SIG-M5 (cell line): ENCODE measurements at places on chromosomes 6 and 20.
A peak's percentile ranks its signal among the peaks of the same experiment; 100 is the strongest.

GRCh38 chr20:24771542-24772061 lies 177.5 kb upstream of the CST7 start:
- no peak for DNase-seq

GRCh38 chr20:43392561-43392960 lies 65.1 kb upstream of the SRSF6 start:
- DNase-seq = no peak

GRCh38 chr20:31822421-31823330 lies 3.5 kb downstream of the MYLK2 start:
- no peak for DNase-seq

GRCh38 chr20:49985157-49985556 lies 2.4 kb downstream of the SNAI1 start:
- DNase-seq = no peak

DNA sequence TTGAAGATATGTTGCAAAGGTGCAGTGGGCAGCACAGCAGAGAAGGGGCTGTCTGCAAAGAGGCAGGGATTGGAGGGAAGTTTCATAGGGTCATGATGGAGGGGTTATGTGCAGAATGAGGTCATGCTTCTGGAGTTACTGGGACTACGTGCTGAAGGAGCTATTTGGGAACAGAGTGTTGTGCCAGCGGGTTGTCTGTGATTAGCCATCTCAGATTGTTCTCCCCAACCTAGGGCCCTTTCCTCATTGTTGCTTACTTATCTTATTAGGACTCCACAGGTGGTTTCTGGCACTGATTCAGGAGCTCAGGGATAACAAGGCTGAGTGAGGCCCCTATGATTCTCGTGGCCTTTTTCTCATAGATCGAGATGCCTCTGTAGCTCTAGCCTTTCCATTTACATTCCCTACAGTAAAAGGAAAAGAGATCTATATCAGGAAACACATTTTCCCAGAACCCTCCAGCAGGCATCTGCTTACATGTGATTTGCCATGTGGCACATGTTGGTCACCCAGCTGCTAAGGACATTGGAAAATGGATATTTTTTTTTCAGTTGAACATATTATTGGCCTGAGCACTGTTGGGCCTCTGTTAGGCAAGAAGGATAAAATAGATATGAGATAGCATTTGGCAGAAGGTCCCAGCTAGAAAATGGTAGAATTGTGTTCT lies 429.6 kb upstream of the PLCB4 start:
- no peak for DNase-seq

- DNase-seq = peak; percentile 72
Measured at GRCh38 chr6:52419809-52420667, at the start of gene EFHC1. TSS of gene EFHC1 (plus strand) at chr6:52420342. CDS start at chr6:52420411, 69 bp downstream.

GRCh38 chr6:141123049-141123448 lies 1009.7 kb upstream of the GJE1 start:
- DNase-seq = no peak

- no peak for DNase-seq
Measured at GRCh38 chr6:99838607-99839006, 155.4 kb downstream of the MCHR2 start.

DNA sequence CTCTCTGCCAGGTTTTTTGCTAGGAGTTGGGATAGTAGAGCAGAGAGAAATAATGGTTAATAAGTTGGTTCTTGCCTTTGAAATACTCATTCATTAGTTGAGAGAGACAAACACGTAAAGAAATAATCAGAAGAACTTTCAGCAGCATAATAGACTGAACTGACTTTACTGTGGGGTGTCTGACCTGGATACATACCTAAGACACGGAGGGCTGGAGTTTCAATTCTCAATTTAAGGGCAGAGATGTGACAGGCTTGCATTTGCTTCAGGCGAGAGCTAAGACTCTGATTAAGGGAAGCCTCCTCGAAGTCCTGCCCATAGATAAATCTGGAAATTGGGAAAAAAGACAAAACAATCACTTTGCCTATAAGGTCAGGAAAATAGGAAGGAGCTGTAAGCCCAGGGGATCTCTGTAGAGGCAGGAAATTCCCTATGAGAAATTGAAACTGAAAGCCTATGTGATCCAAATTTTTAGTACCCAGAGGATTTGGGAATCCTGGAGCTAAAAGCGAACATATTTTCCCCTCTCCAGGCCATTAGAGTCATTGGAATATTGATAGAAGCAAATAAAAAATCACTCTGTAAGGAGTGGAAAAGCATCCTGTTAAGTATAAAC lies 276.8 kb downstream of the PHACTR1 start:
- DNase-seq = no peak

GRCh38 chr6:154605178-154605881 lies 94.8 kb upstream of the CNKSR3 start:
- no peak for DNase-seq

- no peak for DNase-seq
Measured at GRCh38 chr20:49279677-49280462, 2.0 kb upstream of the ZNFX1 start.

DNA sequence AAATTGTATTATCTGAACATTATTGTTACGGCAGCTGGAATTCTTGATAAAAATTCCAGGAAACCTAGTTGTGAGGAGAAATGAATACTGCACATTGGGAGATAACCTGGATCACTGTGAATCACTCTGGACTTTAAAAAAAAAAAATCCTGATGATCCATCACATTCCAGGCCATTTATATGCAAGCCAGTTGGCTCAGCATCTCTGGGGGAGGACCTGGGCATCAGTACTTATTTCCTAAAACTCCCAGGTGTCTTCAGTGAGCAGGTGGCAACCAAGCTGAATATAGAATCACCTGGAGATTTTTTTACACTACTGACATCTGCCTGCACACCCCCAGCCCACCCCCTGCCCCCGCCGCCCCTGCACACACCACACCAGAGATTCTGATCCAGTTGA lies 39.1 kb upstream of the SIRT5 start:
- no peak for DNase-seq

DNA sequence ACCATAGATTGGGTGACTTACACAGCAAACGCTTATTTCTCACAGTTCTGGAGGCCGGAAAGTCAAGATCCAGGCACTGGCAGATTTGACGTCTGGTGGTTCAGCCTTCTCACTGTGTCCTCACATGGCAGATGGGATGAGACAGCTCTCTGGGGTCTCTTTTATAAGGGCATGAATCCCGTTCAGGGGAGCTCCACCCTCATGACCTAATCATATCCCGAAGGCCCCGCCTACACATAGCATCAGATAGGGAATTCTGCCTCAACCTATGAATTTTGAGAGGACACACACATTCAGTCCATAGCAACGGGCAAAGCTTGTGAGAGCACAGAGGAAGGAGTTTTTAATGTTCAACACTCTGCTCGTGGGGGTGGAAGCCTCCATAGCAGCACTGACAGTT lies 27.5 kb downstream of the DAAM2 start:
- no peak for DNase-seq

DNA sequence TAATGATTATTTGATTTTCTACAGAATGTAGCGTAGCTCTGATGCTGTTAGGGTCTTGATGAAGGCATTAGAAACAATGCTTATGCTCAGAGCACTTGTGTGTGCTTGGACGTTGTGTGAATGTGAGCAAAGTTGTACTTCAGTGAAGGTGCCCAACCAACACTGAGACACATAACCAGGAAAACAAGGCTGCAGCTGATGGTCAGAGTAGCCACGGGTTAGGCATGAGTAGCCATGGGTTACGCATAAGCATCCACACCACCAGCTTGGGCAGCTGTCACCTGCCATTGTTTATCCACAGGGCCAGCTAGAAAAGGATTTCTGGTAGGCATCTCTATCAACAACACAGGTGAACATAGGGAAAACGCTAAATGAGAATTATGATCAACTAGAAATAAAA lies 326.6 kb downstream of the NRN1 start:
- DNase-seq = no peak

GRCh38 chr6:18234564-18234963 lies 29.8 kb downstream of the DEK start:
- no peak for DNase-seq

- no peak for DNase-seq
Measured at GRCh38 chr6:140393665-140394540, 1019.5 kb upstream of the CITED2 start.

DNA sequence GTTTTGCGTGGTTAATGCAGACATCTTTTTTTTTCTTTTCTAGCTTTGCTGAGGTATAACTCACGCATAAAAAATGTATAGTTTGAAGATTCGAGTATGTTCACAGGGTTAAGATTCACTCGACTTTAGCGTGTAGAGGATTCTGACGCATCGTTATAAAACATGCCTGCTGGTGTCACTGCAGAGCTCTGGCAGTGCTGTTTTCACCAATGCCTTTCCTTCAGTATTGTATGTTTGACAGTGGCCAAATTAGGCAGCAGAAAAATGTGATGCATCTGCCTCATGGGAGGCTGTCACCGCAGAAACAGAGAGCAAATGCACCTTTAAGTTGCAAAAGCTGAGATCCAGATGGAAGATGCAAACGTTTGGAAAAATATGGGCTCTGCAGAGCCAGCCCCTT lies 18.0 kb upstream of the SIRPB2 start:
- no peak for DNase-seq

DNA sequence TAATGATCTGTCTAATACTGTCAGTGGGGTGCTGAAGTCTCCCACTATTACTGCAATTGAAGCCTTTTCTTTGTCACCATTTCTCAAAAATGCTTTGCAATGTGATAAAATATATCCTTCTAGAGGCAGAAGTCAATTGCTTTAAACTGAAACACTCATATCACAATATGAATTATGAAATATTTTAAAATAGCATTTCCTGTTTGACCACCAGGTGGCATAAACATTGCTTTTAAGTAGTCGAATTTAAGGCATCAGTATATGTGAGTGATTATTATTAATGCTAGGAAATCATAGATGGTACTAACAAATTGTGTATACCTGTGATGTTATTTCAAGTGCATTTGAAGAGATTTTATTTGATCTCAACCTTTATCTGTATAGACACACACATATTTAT lies 87.5 kb downstream of the MEI4 start:
- no peak for DNase-seq

GRCh38 chr6:153618371-153619322 lies 420.4 kb upstream of the OPRM1 start:
- no peak for DNase-seq

- no peak for DNase-seq
Measured at GRCh38 chr6:162680367-162680766, 47.2 kb downstream of the PRKN start.

- no peak for DNase-seq
Measured at GRCh38 chr20:37387519-37388269, 41.8 kb downstream of the SRC start.

DNA sequence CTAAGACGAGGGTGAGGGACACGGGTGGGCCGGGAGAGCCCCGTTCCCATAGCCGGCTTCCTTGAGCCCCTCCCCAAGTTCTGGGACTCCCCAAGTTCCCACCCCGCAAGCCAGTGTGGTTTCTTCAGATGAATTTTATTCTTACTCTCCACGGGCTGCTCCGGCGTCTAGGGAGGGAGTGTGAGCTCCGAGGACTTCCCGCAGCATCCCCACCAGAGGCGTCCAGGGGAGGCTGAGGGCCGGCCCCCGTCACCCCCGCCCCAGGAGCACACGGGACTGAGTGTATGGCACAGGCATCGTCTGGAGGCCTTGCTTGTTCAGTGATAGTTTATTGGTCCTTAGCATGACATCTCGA lies 10.0 kb upstream of the SLC4A11 start:
- no peak for DNase-seq

DNA sequence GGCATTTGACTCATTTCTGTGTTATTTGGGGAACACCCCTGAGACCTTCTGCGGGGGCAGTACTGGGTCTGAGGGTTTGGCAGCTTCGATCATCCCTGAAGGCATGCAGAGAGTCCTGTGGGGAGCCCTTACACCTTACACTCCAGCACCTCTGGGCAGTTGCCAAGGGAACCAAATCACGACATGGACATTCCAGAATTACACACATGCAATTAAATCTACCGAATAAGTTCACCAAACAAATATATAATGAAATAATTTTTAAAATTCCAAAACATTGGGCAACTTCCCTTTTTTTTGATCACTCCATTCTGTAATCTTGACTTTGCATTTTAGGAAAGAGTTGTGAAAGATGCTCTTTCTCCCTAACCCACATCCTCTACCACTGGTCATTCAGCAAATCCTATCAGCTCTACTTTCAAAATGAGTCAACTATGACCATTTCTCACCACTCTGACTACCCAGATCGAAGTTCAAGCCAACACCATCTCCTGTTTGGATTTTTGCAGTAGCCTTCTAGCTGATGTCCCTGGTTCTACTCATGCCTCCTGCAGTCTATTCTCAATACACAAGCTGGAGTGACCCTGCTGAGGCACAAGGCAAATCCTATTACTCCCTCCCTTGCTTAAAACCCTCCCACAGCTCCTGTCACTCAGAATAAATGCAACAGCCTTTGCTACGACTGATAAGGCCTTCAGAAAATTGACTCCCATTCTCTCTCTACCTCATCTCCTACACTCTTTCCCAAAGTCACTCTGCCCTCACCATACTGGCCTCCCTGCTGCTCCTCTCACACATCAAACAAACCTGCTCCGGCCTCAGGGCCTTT lies 533.3 kb downstream of the HACE1 start:
- peak; percentile 44 for DNase-seq

DNA sequence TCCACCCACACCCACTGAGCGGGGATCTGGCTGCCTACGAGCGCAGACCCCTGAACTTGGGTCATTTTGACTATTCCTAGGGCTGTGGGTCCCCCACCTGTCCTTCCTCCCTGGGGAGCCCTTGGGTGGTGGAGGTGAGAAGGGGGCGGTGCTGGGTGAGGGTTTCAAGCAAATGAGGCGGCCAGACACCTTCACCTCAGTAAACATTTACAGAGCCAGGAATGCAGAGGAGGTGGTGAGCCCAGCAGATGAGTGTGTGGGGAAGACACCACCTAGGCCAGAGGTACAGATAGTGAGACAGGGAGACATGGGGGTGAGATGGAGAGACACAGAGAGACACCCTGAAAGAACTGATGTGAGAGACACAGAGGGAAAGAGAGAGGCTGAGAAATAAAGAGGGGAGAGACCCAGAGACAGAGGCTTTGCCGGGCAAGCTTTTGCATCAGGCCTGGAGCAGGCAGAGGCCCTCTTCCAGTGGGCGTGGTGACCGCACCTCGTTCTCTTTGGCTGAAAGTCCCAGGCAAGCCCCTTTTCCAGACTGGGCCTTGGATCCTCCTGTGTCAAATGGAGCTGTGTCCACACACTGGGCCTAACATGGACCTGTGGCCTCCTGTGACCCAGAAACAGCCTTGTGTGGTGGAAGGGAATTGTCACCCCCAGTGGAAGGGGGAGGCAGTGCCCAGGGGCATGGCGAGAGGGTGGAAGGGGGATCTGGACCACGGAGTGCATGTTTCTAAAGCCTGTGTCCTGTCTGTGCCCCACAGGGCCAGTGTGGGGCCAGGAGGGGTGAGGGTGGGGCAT lies 29.7 kb downstream of the CEBPB start:
- no peak for DNase-seq

GRCh38 chr6:146909376-146909775 lies 294.8 kb upstream of the STXBP5 start:
- DNase-seq = no peak

GRCh38 chr20:687468-688203 lies 12.0 kb upstream of the SCRT2 start:
- no peak for DNase-seq

- no peak for DNase-seq
Measured at GRCh38 chr6:106025655-106026054, 60.5 kb upstream of the PRDM1 start.
